ENCODE measurements at places on chromosomes 12 and 14.

- DNase-seq = no peak
Measured at GRCh38 chr12:84756961-84757360, 155.6 kb downstream of the SLC6A15 start.

DNA sequence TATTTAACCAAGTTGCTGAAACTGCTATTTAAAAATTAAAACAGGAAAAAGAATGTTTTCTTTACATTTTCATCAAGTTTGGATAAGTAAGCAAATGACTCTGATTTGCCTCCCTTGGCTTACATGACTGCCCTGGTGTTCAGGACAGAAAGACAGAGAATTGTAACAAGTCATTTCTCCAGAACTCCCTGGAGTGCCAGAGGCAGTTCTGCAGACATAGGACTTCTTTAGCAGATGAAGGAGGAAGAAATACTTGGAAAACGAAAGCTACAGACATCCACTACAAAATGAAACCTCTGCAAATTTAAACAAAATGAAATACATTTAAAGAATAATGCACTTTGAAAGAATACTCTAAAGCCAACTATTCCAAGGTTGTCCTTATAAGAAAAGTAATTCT lies 253.9 kb downstream of the LRFN5 start:
- no peak for DNase-seq

DNA sequence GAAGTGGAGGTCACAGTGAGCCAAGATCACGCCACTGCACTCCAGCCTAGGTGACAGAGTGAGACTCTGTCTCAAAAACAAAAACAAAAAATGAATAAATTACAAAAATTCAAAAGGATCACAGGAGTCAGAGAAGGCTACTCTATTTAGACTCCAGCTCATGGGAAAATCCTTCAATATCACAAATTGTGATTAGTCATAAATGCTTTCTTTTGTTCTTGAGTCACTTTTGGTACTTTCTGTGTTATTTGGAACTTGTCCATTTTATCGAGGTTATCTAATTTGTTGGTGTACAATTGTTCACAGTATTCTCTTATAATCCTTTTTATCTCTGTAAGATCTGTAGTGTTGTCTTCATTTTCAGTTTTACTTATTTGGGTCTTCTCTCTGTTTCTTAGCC lies 18.9 kb downstream of the ALDH2 start:
- no peak for DNase-seq

- DNase-seq = no peak
Measured at GRCh38 chr12:47900131-47901062, 4.4 kb downstream of the VDR start.

- no peak for DNase-seq
Measured at GRCh38 chr12:117552971-117553370, 191.5 kb upstream of the NOS1 start.
